ENCODE measurements at places on chromosomes 3 and 15.

DNA sequence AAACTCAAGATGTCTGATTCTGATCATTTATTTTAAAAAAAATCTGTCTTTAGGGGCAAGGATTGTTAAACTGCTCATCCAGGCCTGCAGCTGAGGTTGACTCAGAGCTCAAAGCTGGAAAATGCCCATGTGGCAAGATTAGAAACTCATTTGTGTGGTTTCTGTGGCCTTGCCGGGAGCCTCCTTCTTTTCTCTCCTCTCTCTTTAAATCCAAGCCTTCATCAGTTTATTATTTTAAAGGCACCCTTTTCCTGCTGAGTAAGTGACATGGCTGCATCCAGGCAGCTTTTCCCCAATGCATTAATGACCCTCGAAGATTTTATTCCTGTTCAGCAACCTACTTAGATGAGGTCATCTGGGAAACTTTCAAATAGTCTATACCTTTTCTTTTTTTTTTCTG lies 221.3 kb upstream of the CDIN1 start:
- no peak for DNase-seq
- H3K36me3 ChIP-seq: no peaks in the 10 kb centered on the region
- no peaks in the 10 kb centered on the region for H3K4me1 ChIP-seq
- no peak overlapping the region for H3K4me3 ChIP-seq

GRCh38 chr3:127679534-127680145 lies 6.9 kb downstream of the ABTB1 start:
- peaks cover 66% of the 10 kb centered on the region for H3K4me1 ChIP-seq
- no peak overlapping the region for H3K4me3 ChIP-seq
- no peaks in the 10 kb centered on the region for H3K27me3 ChIP-seq
- no peak overlapping the region for H3K27ac ChIP-seq
- H3K36me3 ChIP-seq: peaks cover 26% of the 10 kb centered on the region

DNA sequence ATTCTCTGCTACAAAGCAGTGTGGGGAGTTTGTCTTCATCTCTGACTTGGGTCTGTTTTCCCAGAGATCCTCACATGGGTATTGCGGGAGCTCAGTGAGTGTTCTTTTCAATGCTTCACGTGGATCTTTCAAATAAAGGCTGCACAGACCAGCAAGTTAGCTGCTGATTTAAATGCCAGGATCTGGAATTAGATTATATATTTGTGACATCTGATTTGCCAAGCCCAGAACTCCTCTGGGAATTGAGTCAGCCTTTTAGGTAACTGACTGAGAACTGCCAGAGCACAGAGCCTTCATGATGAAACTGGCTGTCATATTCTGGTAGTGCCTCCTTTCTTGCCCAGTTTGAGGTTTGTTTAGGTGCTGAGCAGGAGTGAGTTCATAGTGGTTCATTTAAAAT lies 14.7 kb downstream of the EDEM1 start:
- no peaks in the 10 kb centered on the region for H3K27me3 ChIP-seq
- no peak overlapping the region for H3K4me3 ChIP-seq
- DNase-seq: no peak
- peaks cover 28% of the 10 kb centered on the region for H3K4me1 ChIP-seq
- peak overlapping the region; percentile 40 for H3K27ac ChIP-seq

GRCh38 chr15:72227192-72227586 lies 3.8 kb downstream of the PKM start:
- H3K4me1 ChIP-seq: peaks cover 70% of the 10 kb centered on the region
- DNase-seq: peak; percentile 75
- H3K36me3 ChIP-seq: peaks cover 5% of the 10 kb centered on the region
- H3K27ac ChIP-seq: peak overlapping the region; percentile 100
- H3K4me3 ChIP-seq: peak overlapping the region; percentile 22

- H3K27me3 ChIP-seq: no peaks in the 10 kb centered on the region
- H3K27ac ChIP-seq: no peak overlapping the region
- H3K4me3 ChIP-seq: no peak overlapping the region
- no peaks in the 10 kb centered on the region for H3K36me3 ChIP-seq
Observed at GRCh38 chr3:188750617-188751016, 421.2 kb upstream of the TPRG1 start.

Data from CD14-positive monocyte (primary cell).